Mucosa of gallbladder (tissue), 1 donor: ENCODE measurements at places on chromosomes 12 and 14. TPM values are rescaled to one million over a fixed set of nuclear protein-coding genes. Genes with fewer than 3 reads are reported as not detected.

- no peak for DNase-seq
Measured at GRCh38 chr14:57382283-57382682, 8.1 kb upstream of the NAA30 start.

- DNase-seq: no peak
Measured at GRCh38 chr12:67382241-67382871, 113.2 kb downstream of the CAND1 start.

GRCh38 chr14:55071870-55072640 lies 20.6 kb downstream of the MAPK1IP1L start:
- no peak for DNase-seq

- no peak for DNase-seq
Measured at GRCh38 chr14:51624955-51625569, 26.6 kb upstream of the FRMD6 start.

DNA sequence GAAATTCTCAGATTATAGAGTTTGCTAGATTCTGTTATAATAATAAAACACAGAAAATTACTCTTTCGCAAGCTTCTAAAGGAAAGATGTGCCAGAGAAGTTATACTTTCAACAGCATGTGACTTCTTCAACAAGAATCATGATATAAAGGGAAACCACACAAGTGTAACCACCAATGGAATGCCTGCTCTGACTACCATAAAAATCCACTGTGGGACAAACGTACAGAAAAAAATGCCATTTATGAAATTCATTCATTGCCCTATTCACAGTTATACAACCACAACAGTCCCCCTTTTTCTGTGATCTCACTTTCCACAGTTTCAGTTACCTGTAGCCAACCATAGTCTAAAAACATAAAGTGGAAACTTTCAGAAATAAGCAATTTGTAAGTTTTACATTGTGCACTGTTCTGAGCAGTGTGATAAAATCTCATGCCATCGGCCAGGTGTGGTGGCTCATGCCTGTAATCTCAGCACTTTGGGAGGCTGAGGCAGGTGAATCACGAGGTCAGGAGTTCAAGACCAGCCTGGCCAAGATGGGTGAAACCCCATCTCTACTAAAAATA lies 3.2 kb downstream of the CATSPERB start:
- DNase-seq: no peak

GRCh38 chr14:102768223-102769048 lies 8.8 kb upstream of the TRAF3 start:
- DNase-seq: no peak

Gene SIX6
- total RNA-seq: not detected
